Hematopoietic multipotent progenitor cell treated with erythropoietin and hydrocortisone succinate and interleukin-3 and kit ligand, for 4 days (in vitro differentiated cells): ENCODE measurements at places on chromosomes 2 and 18.
A peak's percentile ranks its signal among the peaks of the same experiment; 100 is the strongest.

DNA sequence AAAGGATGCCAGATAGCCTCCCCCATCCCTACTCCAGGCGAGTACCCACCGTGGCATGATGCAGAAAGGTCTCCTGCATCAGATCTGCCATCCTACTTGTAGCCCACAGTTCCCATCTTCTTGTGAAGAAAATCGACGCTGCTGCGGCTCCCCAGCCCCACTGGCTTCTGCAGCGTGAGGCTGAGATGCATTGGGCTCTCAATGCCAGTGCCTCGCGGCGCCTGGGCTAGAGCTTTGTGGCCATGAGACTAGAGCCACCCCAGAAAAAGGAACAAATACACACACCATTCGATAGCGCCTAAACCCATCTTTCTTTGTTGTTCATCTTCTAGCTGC is 2.8 kb downstream of the NOL4 start:
- DNase-seq, result peak; percentile 2

DNA sequence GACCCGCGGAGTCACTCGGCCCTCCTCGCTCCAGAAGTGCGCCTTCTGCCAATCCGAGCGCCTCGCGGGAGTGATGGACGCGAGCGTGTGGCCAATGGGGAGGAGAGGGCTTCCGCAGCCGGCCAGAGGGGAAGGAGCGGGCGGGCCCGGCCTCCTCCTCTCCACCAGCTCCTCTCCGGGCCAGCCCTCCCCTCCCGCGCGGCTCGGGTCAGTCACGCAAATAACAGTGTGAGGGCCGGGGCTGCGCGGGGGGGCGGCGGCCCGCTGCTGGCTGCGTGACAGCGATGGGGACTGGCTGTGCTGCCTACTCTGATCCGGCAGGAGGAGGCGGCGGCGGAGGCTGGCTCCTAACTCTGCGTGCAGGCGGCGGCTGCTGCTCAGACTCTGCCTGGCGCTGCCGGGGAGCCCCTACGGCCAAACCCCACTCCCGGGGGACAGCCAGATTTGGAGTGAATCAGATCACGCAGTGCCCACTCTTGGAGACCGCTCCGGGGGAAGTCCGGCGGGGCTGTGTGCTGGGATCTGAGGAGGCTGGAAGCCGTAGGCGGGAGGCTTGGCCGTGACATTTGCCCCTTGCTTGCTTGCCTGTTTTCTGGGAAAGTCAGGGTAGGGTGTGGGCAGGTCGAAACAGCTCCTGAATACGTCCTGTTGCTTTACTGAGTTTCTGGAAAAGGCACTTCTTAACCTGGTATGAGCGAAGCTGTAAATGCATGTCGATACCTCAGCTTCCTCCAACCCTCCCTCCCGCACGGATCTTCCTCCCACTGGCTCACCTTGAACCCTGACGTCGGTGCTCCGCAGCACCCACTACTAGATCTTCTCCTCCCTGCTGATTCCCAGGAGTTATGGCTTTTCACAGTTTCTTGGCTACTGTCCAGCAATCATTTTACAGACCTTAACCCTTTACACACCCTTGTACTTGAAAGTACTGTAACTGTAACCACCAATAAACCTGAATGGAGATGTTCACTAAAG is 97.9 kb upstream of the SERTAD2 start:
- DNase-seq, result peak; percentile 61

DNA sequence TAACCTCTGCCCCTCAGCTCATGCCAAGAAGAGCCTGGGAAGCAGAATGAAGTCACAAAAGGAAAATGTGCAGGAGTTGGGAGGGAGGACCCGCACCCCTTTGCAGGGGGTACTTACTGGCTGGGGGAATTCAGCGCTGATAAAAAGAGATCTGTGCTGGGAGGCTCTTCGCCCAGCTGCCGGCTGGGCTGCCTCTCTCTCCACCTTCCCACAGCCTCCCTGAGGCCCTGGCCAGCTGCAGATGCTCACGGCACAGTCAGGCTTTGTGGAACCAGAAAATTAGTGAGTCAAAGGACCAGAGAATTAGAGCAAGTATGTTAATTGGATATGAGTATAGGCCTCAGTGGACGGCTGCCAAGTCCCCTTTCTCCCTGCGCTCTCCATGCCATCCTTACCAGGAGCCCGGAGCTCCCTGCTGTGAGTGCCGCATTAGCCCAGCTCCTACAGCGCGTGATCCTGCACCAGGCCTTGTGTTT is 181.7 kb upstream of the SH3BP4 start:
- no peak for DNase-seq

DNA sequence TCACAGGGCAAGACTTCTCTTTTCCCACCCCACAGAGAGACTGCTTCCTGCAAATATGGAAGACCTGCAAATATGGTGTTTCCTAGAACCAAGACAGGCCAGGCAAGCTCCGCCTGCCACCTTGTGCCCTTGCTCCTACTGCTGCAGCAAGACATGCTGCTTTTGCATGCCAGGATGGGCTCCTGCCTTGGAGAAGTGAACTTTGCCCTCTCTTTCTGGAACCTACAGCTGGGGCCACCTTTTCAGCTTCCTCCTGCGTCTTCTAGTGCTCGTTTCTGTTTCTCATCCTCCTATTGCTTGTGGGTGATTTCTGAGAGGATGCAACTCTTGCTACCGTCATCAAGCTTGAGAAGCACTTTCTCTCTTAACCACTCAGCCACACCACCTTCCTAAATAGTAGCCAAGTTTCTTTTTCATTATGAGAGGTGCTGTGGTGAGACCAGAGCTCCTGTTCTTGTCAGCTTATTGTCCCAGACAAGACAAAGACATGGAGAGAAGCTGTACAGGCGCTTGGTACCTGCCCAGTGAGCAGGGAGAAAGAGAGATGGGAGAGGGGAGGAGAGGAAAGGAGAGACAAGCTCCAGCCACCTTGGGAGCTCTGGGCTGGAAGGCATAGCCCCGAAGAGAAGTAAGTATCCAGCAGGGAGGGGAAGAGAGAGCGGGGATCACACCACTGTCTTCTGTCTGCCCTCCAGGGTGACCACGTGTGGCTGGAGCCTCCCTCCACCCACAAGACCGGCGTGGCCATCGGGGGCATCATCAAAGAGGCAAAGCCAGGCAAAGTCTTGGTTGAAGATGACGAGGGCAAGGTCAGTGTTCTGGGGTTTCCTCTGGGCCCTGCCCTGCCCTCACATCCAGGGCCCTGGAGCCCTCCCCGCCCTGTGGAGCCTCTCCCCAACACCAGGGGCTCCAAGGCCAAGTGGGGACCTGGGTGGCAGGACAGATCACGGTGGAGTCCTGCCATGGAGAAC is 28.3 kb downstream of the MYO7B start:
- DNase-seq, result no peak

- no peak for DNase-seq
These were observed 90.1 kb upstream of the LGALSL start for GRCh38 chr2:64363848-64364247.
